ENCODE measurements at places on chromosomes 3 and 15.

DNA sequence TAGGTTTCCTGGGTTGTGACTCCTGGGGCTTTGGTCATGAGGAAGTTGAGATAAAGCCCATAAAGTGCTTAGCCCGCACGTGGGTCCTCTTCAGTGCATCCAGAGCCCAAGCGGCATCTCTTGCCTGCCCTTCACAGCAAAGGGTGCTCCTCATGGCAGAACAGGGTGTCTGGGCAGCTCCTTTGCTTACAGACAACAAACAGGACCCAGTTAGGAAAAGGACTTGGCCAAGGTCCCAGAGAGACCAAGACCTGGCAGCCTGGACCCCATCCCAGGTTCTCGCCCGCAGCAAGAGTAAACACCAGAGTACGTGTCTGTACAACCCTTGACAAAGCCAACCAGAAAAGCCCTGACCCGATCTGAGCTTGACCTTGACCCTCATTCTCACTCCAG lies 27.0 kb downstream of the ALS2CL start:
- no peak for DNase-seq

DNA sequence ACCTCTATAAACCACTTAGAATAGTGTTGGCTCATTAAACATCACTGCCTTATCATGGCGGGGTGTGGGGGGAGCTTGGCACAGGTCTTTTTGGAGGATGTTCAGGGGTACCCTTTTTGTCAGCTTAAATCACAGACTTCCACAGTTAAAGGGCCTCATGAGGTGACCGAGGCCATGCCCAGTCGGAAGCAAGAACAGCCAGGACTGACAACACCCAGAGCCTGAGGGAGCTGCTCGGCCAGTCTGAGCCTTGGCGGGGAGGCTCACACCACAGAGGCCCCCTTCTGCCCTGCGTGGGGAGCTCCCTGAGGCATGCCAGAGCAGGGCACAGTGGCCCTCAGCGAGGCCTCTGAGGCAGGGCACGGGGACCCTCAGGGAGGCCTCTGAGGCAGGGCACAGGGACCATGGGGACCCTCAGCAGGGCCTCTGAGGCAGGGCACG lies 49.5 kb downstream of the UMPS start:
- DNase-seq: no peak

- DNase-seq: no peak
Observed at GRCh38 chr15:31273258-31273941, 53.2 kb upstream of the KLF13 start.

DNA sequence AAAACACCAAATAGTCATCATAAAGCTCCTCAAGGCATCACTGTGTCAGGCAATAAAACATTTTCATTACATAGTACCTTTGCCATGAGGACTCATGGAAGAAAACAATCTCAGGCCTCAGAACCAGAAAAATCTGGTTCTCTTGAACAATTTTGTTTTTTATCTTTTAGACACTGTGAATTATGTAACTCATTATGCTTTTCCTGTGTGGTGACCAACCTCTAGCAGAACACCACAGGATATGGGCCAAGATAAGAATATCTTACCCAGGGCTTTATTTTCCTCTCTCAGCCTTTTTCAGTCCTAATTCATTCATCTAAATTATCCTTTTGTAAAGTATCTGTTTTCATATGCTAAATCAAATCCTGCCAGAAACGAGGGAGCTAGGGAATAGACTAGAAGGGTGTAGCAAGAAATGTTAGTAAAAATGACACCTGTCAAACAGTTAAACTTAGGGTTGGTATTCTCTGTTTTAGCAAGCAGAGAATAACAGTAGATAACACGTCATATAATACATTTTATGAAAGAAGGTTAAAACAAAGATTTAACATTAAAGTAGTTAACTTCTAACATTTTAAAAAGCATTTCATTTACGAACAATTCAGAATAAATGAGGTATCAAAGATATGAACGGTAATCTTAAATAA lies 111.1 kb downstream of the FBXL22 start:
- no peak for DNase-seq

- no peak for DNase-seq
Observed at GRCh38 chr3:86176445-86176784, 814.5 kb downstream of the VGLL3 start.

- DNase-seq: no peak
Observed at GRCh38 chr3:45224824-45225464, 1.1 kb downstream of the TMEM158 start.

DNA sequence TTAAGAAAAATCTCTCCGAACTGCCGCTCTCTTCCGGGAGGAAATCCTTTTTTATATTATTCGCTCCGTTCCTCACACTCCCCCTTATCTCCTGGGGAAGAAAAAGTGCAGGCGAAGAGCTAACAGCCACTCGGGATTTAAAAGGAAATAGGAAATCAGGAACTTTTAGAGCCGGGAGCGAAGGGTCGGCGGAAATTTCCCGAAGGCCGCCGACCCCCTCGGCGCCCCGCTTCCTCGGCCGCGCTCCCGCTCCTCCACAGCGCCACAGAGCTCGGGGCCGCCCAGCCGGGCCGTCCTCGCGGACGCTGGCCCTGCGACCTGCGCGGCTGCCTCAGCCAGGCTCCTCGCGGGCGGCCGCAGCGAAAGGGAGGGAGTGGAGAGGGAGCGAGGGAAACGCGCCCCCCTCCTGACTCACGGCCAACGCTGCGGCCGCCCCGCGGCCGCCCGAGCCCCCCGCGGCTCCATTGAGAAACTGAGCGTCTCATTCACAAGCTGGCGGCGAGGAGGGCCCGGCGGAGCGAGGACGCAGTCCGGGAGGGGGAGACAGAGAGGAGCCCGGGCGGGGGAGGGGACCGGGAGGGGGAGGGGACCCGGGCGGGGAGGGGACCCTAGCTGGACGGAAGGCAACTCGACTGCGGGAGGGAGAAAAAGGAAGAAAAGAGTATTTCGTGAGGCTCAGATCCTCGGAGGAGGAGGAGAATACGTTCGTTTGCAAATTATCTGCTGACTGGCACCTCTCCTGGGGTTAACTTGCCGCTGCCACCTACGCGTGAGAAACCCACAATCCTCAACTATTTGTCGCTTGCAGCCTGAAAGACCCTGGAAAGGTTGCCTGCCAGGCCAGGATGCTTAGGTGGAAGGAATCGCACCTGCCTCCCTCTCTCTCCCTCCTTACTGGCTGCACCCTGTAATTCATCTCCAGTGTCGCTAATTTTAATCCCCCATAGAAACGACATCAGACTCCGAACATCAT lies at the start of gene PTPN9:
TSS of gene PTPN9 (minus strand) at position 368 of the 973 bp plus-strand sequence. CDS start 539 bp downstream, outside the sequence.
- peak; percentile 42 for DNase-seq

Data from stimulated activated CD4-positive, alpha-beta T cell treated with anti-CD3 and anti-CD28 coated beads, Interleukin-15, amount 100 ng/mL, for 1 hour (primary cell).